ENCODE measurements at places on chromosomes 11 and 22. TPM values are rescaled to one million over a fixed set of nuclear protein-coding genes. Genes with fewer than 3 reads are reported as not detected.

DNA sequence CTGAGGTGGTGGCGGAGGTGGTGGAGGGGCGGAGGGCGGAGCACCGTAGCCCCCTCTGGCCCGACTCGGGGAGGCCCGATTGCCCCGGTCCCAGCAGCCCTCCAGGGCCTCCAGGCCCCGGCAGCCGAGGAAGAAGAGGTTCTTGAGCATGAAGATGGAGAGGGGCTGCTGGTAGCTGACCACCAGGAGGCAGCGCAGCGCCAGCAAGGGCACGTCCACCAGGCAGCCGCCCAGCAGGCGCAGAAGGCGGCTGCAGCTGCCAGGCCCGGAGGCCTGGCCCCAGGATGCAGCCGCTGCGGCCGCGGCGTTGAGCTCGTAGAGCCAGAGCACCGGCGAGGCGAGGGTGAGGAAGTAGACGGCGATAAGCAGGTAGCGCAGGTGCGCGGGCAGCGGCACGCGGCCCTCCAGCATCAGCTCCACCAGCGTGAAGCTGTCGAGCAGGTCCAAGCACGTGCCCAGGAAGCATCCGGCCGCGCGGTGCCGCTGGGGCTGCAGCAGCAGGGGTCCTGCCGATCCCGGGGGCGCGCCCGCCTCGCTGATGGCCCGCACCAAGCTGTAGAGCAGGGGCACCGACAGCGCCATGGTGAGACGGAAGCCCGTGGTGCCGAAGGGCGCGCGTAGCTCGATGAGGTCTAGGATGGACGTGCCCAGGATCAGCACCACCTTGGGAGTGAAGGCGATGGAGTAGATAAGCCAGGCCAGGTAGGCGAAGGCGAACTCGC lies 1.5 kb downstream of the TMEM121B start:
- DNase-seq, result no peak

DNA sequence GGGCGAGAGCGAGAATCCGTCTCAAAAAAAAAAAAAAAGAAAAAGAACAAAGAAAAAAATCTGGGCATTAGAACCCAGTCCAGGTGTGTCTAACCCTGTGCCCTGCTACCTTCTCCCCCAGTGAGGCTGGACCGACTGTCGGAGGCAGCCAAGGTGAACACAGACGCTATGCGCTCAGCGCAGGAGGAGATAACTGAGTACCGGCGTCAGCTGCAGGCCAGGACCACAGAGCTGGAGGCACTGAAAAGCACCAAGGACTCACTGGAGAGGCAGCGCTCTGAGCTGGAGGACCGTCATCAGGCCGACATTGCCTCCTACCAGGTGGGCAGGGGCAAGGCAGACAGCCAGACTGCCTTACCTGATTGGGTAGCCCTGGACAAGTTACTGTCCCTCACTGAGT lies 3.2 kb downstream of the NEFH start:
- DNase-seq, result no peak

DNA sequence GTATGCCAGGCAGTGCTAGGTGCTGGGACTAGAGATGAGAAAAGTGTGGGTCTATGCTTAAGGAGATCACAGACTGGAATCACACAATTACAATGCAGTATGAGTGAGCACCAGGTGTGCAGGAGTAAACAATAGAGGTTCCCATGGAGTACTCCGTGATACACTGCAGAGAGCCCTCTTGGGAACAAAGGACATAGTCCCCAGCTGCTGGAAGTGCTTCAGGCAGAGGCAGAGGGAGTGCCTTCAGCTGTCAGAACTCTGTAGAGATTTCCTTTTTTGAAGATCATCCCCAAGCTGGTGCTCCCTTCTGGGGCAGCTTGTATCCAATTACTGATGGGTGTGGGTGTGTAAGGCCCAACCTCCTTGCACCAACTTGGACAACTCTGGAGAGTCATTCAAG lies 143.5 kb upstream of the PLET1 start:
- no peak for DNase-seq

DNA sequence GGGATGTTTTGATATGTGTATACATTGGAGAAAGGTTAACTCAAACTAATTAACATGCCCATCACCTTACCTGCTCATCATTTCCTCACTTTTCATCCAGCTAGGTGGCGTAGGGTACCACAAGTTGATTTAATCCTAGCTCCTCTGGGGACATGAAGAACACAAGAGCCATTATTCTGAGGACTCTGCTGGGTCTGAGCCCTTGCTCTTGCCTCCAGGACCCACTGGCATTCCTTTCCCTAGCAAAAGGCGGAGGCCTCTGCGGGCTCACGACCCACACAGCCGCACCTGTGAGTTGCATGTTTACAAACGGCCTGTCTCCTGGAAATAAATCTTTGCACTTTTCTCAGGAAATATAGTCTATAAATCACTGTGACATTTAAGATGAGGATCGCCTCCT lies 871.9 kb downstream of the TBC1D22A start:
- no peak for DNase-seq

DNA sequence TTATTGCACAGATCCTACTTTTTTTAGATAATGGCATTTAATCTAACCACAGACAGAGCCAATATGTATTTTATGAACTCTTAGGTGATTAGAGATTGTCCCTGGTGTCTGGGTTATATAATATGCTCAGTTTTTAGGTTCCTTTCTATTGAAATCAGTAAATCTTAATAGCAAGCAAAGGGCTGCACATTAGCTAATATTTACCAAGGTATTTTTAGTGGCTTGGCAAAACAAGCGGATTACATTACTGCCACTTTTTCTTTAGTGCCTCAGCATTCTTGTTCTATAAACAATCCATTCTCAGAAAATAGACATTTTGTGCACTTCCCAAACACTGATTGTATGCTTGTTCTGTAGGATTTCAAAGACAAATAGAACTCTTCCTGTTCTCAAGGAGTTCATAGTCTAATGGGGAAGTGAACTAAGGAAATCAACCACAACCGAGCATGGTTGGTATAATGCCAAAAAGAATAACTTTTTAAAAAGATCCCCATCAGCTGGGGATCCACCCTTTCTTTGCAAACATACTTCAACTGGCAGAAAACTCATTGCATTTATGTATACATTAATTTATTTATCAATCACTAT lies 23.8 kb downstream of the KCNJ1 start:
- no peak for DNase-seq

- no peak for DNase-seq
These were observed 103.8 kb downstream of the CEP164 start for GRCh38 chr11:117431436-117431835.

- no peak for DNase-seq
These were observed 17.6 kb downstream of the GDPD5 start for GRCh38 chr11:75508051-75508561.

DNA sequence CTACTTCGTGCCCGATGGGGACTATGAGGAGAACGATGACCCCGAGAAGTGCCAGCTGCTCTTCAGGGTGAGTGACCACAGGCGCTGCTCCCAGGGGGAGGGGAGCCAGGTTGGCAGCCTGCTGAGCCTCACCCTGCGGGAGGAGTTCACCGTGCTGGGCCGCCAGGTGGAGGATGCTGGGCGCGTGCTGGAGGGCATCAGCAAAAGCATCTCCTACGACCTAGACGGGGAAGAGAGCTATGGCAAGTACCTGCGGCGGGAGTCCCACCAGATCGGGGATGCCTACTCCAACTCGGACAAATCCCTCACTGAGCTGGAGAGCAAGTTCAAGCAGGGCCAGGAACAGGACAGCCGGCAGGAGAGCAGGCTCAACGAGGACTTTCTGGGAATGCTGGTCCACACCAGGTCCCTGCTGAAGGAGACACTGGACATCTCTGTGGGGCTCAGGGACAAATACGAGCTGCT lies 751 bp downstream of the FIBIN start:
- no peak for DNase-seq

The RCOR2 gene
- 10.8 TPM for total RNA-seq

The RIMBP3B gene
- 0.25 TPM for total RNA-seq

The DCHS1 gene
- 0.30 TPM for total RNA-seq

The GGTLC2 gene
- not detected for total RNA-seq

Measured in HCT116 (cell line).